ENCODE measurements at places on chromosomes 3 and 15.

DNA sequence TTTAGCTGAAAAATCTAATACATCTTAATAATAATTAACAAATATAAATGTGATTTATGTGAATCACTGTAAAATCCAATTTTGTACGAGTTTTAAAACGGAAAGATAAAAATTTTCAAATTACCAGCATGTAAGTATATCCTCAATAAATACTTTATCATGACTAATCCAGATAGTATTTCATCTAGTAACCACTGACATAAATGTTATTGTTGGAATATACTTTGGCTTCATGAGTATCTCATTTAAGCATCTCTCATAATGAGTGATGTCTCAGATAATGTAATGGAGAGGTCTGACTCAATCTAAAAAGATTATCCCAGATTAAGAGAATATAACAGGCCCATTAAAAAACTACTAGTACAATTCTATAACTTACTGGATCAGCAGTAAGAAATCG, 216.3 kb downstream of the STAG1 start:
- no peak for DNase-seq

DNA sequence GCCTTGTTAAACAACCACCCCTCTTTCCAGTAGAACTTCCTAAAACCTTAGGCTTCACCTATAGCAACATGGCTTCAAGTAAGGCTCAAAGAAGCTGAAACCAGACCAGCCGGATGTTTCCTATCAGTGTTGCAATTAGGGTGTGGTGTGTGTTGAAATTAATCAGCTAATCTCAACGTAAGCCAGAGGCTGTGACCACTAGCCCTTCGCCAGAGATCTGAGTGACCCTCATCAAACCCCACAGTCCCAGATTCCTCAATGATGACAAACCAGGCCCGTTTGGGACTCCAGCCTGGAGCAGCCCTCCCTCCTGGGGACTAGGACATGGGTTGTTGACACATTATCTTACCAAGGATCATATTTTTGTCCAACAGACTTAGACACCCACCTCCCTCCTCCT, 27.3 kb downstream of the CYP11A1 start:
- no peak for DNase-seq

DNA sequence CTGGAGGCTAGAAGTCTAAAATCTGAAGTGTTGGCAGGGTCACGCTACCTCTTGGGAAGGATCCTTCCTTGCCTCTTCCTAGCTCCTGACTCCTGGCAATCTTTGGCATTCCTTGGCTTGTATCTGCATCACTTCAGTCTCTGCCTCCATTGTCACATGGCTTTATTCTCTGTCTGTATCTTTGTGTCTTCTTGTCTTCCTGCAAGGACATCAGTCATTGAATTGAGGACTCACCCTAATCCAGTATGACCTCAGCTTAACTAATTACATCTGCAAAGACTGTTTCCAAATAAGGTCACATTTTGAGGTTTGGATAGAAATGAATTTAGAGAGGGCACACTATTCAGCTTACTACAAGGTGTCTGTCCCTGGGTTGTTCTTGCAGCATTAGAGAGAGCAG, 31.1 kb upstream of the UTS2B start:
- no peak for DNase-seq

DNA sequence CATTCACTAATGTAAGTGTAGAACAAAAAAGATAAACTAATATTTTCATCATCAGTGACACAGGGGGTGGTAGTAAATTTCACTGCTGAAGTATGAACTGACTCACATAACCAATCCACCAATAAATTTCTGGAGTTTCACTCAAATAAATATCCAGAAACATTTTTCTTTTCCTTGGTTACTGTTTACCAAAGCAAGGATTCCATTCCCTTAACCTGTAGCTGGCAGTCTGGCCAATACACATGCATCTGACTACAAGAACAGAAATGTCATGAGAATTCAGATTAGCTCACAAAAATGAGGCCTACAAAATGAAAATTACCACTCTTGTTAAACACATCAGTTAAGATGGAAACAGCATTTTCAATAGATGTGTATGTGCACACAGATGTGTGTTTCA, 80.3 kb downstream of the STAG1 start:
- no peak for DNase-seq

DNA sequence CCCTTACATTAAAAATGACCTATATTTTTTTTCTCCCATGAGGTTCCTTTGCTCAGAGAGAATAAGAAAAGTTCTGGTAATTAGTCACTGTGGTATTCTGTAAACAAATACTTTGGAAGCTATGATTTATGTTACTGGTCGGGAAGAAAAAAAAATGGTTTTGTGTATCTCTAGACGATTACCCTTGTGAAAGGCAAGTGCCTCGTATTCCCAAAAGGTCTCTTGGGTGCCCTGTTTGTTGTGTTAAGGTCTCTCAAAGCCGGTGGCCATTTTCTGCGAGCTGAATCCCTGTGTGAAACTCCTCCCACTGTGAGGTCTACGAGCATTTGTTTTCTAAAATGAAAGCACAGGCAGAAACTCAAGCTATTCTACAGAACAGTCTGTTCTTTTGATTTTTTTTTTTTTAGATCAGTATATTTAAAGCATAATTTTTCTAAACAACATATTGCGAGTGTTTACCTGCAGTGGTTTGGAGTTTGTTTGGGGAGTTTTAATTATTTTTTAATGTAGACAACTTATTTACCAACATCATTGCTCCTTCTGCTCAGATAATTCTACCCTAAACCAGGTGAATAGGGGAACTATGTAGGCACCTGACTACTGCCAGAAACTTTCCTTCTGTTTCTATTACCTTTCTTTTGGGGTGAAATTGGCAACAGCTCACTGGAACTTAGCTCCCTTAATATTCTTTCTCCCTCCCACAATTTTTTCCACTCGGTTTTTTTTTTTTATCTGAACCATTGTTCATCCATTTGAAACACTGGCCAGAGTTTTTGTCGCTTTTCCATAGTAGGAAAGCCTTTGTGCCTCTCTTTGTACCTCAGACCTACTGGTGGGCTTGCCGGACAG, 44.0 kb downstream of the ZBTB38 start:
- peak; percentile 48 for DNase-seq

DNA sequence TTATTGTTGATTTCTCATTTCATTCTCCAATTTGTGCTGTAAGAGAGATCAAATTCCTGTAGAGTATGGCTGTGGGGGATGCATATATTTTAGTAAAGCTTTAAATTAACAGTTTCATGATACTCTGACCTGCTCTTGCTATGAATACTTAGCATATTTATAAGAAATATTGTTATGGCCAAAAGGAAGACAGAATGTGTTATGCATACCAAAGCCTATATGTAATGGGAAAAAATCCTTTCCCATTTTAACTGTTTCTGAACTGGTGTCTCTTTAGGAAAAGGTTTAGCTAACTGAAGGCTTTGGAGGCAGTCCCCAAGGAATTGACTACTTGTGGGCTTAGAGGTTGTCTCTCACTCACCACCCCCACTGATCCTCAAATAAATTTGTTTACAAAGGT, 59.2 kb downstream of the CADPS start:
- DNase-seq, result no peak
